ENCODE measurements at places on chromosomes 6 and 20.

- DNase-seq: no peak
These were observed 32.9 kb upstream of the SLC22A3 start for GRCh38 chr6:160315310-160315709.

GRCh38 chr6:51843456-51844056, 243.9 kb downstream of the PKHD1 start:
- no peak for DNase-seq

GRCh38 chr6:100209323-100210136, 215.5 kb upstream of the MCHR2 start:
- DNase-seq: no peak

DNA sequence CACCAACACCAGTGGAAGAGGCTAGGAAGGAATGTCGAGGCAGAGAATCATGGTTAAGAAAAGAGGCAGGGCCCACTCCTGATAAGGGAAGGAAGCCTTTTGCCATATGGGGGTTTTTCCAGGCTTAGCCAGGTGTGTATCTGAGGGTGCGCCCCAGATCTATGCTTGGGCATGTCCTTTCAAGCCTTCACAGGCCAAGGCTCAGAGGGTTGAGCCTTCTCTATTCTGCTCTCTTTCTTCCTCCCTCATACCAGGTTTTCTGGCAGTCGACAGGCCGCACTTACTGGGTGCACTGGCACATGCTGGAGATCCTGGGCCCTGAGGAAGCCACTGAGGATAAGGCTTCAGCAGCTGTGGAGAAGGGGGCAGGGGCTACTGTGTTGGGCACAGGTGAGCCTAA, 4.7 kb downstream of the CUL9 start:
- DNase-seq: no peak

All from left renal pelvis (tissue), 4 donors.